ENCODE measurements at places on chromosomes 1 and 21.

DNA sequence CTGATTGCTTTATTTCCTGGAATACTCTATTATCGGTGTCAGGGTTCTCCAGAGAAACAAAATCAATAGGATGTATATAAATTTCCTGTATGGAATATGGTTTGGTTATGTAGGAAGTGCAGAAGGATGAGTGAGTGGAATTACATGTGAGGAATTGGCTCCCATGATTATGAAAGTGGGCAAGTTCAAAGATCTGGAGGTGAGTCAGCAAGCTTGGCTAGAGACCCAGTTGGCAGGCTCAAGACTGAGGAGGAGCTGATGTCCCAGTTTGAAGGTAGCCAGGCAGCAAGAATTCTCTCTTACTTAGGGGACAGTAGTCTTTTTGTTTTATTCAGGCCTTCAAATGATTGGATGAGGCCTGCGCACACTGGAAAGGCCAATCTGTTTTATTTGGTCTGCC lies 57.5 kb downstream of the MAP3K7CL start:
- DNase-seq = no peak

- no peak for DNase-seq
Measured at GRCh38 chr1:218656301-218657037, 311.3 kb downstream of the TGFB2 start.

DNA sequence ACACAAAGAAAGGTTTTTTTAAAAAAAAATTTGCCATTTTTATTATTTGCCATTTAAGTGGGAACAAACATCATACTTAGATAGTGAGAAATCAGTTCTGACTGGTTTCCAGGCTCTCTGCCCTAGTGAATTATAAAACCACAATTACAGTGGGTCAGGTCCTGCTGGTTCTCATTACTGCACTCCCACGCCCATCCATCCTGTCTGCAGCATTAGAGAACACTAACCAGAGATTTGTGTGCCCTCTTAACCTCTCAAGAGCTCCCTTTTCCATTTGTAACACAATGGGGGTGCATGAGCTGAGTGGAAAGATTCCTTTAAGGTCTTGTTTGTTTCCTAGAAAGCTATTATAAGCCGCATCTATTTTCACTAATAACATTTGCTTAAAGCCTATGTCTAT lies 489.3 kb downstream of the AMY1C start:
- DNase-seq = no peak

GRCh38 chr1:222654849-222655248 lies 37.0 kb downstream of the MIA3 start:
- DNase-seq = peak; percentile 88

DNA sequence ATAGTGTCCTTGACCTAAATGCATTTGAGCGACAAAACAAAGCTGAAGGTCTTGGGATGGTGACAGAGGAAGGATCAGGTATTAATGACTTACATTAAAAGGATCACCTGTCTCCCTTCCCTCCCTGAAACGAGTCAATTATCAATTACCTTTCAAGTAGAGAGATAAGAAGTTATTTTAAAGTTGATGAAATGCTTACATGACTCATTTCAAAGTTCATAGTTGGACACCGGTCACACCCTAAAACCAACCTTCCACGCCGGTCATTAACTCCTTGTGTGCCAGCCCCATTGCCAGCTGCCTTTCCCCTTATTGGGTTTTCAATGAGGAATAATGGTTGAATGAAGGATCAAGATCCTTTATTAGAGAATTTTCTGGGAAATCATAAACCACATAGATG lies 129.8 kb downstream of the ZP4 start:
- no peak for DNase-seq

Measured in activated CD4-positive, alpha-beta T cell treated with anti-CD3 and anti-CD28 coated beads, Interleukin-10, Interleukin-2, amounts not matched to agents 100 ng/mL and 50 ng/mL, durations not matched to agents 16 hours and 8 hours (primary cell).